ENCODE measurements at places on chromosomes 5 and 9.

DNA sequence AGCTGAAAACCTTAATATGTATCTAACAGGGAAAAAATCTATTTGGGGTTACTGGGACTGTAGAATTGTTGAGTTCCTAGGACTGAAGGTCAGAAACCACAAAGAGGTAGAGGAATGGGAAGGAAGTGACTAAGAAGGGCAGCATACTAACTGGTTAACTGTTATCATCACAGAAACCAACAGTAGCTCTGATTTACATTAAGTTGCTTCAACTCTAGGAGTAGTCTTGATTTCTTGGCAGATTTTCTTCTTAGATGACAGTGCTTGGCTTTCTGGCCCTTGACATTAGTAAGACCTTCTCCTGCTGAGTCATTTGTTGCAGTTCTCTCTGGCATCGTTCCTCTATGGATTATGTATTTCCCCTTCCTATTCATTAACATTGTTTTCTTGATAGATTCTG is 116.1 kb upstream of the RASA1 start:
- no peak for DNase-seq

GRCh38 chr5:75387806-75388205 is 50.8 kb downstream of the HMGCR start:
- no peak for DNase-seq

DNA sequence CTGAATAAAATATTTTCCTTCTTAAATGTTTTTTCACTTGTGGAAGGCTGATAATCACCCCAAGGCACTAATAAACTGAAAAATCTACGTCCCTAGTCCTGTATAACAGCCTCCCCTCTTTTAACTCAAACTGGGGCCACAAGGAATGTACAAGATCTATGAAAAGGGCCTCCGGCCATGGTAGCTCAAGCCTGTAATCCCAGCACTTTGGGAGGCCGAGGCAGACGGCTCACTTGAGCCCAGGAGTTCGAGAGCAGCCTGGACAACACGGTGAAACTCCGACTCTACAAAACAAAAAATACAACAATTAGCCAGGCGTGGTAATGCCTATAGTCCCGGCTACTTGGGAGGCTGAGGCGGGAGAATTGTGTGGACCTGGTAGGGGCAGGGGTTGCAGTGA is 23.6 kb downstream of the RNF145 start:
- no peak for DNase-seq

GRCh38 chr5:39202597-39203274 is 16.6 kb downstream of the FYB1 start:
- DNase-seq = peak; percentile 71

DNA sequence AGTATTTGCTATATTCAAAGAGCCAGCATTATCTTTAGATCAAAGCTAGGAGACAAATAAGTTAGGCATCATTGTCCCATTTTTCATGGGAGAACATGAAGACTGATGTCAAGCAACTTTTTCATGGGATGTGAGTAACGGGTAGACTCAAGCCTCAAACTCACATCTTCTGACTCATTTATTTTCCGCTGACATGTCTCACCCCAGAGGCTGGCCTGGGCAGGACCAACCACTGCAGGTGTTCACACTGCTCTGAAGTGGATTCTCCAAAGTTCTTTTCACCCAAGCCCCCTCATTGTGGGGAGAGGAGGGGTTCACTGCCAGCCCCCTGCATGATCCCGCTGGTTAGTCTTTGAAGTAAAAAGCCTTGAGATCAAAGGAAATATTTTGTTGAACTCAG is 34.9 kb upstream of the BASP1 start:
- DNase-seq = no peak

GRCh38 chr9:2957656-2958200 is 113.8 kb upstream of the PUM3 start:
- DNase-seq = no peak

DNA sequence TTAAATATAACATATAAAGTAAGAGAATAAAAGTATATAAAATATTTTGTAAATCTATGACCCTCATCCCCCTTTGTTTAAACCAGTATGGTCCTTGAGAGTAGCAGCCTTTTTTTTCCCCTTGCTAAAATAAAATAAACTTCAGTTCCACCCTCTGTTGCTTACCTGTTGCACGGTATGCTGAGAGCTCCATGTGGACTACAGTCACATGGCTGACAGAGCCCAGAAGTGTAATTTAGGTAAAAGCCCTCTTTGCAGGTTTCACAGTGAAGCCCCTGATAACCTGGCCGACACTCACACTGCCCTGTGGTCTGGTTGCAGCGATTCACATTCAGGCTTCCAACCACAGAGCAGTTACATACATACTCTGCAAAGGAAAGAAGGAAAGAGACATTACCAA is 55.1 kb downstream of the MEGF9 start:
- no peak for DNase-seq

GRCh38 chr9:99231711-99232110 is 9.6 kb downstream of the SEC61B start:
- DNase-seq = peak; percentile 16

- no peak for DNase-seq
Observed at GRCh38 chr5:148660346-148660660, 6.0 kb upstream of the HTR4 start.

DNA sequence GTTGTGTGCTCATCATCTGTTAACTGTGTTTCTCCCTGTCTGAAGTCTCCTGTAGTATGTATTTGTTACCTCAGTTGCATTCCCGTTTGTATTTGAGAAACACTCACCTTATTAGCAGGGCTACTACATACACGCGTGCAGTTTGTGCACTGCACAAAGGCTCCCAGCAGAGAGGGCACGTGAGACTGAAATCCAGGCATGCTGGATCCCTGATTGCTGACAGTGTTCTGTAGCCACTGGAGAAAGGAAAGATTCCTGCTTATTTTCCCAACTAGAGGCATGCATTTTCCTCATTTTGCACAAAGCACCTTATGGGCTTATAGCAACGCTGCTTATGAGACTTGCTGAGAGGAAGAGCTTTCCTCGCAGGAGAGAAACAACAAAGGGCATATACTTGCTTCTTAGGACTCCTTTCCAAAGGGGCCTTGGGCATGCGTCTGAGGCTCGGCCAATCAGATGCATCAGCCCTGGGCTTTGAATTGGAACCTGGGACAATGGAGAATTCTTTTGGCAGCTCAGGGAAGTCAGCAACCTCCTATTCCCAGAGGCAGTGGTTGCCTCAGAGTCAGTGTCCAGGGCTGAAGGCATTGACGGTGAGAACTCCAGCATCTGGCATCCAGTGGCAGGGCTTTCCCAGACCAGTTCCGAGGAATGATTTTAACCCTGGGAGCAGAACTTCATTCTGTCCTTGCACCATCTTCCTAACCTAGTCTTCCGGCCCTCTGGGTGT is 9.9 kb upstream of the MEGF10 start:
- DNase-seq = no peak

- DNase-seq = no peak
Observed at GRCh38 chr9:84669288-84670137, at the start of gene NTRK2. Gene NTRK2, plus strand, starts transcription at chr9:84669729. Its CDS starts 1,020 bp downstream, at chr9:84670749.

GRCh38 chr9:33202552-33203201 is 35.5 kb upstream of the B4GALT1 start:
- DNase-seq = peak; percentile 67

GRCh38 chr9:129422843-129423192 is 198.1 kb downstream of the C9orf50 start:
- DNase-seq = no peak

- no peak for DNase-seq
Observed at GRCh38 chr5:150130493-150130922, 25.1 kb downstream of the PDGFRB start.

DNA sequence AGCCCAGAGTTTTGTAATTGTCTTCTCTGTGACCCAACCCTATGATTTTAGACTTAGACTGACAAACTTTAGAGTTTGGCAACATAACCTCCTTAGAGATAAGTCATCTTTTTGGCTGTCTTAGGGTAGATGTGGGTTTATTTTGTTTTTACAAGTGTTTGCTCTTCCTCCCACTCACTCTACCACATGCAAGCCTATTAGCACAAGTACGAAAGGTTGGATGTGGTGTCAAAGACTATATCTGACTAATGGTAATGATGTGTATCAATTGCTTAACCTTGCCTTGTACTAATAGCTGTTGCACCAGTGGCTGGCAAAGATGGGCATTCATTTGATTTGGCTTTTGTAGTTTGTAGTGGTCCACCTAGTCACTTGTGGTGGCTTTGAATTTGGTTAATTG is 46.5 kb downstream of the SLC25A46 start:
- no peak for DNase-seq

- DNase-seq = no peak
Observed at GRCh38 chr9:108083796-108084352, 594.3 kb upstream of the KLF4 start.

GRCh38 chr9:86443992-86444391 is 89.8 kb upstream of the TUT7 start:
- DNase-seq = no peak

- no peak for DNase-seq
Observed at GRCh38 chr5:40266952-40267351, 412.8 kb upstream of the PTGER4 start.

All from CD4-positive, alpha-beta T cell treated with Interleukin-1 beta for 1 hour (primary cell).